Stimulated activated CD8-positive, alpha-beta memory T cell treated with anti-CD3 and anti-CD28 coated beads, Interleukin-7, amount 100 ng/mL, for 48 hours (primary cell): ENCODE measurements at places on chromosomes 4 and X.

GRCh38 chrX:110310896-110311295 lies 7.0 kb downstream of the AMMECR1 start:
- no peak for DNase-seq

DNA sequence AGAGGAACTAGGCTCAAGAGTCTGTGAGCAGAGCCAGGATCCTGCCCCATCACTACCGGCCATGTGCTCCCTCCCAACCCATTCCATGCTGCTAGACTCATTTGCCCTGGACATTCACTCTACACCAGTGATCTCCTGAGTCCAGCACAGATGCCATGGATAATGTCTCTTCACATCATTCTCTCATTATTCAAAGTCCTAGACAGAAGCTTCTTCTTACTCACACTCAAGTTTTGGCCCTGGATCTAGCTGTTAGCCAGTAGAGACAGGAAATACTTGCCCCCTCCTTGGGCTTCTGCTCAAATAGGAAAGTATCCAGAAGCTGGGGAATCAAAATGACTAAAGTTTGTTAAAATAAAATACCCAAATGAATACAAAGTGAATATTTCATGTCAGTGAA lies 266.8 kb upstream of the LDB2 start:
- no peak for DNase-seq

GRCh38 chr4:179671609-179672008 lies 2229.4 kb upstream of the AGA start:
- no peak for DNase-seq

GRCh38 chrX:37796805-37797204 lies 16.9 kb downstream of the CYBB start:
- DNase-seq: no peak

DNA sequence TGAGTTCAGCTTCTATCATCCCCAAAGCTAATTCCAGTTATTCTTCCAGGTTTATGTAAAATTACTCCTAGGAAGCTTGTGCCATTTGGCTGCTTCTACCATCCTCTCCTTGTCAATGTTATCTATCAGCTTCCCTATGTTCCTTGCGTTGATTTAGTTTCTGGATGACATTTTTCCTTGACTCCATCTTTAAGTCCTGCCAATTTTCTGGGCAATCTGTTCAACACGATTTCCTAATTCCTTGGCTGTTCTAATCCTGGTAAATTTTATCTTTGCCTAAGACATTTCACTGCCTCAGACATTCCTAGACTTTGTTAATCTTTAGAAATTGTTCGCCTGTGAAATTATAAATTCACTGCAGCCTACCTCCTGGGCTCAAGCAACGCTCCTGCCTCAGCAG lies 125.1 kb downstream of the PDS5A start:
- no peak for DNase-seq

DNA sequence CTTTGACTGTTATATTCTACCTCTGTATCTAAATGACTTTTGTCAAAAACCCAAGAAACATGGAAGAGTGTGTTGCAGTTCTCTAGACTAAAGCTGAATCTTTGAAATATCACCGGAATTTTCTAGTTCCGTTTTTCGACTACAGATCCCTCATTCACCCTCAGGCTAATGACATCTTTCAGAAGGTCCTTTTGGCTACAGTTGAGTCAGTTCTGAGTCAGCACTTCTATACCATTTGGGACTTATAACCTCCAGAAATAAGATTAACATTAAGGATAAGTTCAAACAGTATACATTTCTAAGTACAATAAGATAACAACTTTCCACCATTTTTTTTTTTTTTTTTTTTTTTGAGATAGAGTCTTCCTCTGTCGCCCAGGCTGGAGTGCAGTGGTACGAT lies 331.0 kb upstream of the CPXCR1 start:
- DNase-seq: no peak

- DNase-seq: no peak
Observed at GRCh38 chr4:28966982-28967381, 1753.2 kb upstream of the PCDH7 start.

DNA sequence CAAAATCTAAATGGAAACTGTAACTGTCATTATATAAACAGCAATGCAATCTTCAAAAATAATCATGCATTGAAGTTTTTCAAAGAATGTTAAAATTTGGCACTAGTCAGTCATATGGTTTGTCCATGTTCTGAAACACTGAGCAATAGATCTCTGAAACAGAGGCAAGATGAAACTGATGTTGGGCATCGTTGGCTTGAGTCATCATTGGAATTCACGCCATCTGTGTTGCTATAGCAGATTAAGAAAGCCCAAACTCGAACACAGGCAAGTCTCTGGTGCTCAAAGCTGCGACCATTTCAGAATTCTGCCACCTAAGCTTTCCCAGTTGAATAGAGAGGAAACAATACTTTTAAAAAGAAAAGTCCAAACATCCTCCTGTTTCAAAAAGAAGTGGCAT lies 114.1 kb upstream of the PPARGC1A start:
- no peak for DNase-seq

DNA sequence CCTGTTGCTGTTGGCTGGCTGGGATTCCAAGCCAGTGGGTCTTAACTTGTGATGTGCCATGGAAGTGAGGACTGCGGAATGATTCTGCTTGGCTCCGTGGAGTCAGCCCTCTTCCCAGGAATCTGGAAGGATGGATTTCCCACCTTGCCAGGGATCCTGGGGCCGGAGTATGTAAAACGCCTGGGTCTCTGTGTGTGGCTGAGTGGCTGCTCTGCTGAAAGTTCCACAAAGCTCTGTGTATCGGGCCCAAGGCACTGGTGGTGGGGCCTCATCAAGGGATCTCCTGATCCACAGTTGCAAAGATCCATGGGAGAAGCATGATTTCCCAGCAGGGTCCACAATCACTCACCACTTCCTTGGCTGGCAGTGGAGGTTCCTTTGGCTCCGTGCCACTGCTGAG lies 24.1 kb upstream of the TMEM271 start:
- no peak for DNase-seq

DNA sequence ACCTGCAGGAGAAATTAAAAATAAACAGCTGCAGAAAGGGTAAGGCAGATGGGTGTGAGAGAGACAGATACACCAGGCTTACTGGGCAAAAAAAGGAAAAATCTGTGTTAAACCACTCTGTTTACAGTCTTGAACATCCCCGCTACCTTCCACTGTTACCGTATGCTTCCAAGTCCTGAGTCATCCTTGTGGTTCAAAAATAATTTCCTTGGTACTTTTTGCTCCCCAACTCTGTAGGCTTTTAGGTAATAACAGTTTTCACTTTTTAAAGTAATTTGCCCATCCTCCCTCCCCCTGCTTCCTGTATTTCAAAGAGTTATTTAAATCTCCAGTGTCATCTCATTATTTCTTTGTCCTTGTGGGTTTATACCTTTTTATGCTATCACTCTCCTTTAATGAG lies 210.1 kb upstream of the FAT4 start:
- no peak for DNase-seq

GRCh38 chr4:3501126-3501824 lies 30.9 kb downstream of the LRPAP1 start:
- DNase-seq: no peak

DNA sequence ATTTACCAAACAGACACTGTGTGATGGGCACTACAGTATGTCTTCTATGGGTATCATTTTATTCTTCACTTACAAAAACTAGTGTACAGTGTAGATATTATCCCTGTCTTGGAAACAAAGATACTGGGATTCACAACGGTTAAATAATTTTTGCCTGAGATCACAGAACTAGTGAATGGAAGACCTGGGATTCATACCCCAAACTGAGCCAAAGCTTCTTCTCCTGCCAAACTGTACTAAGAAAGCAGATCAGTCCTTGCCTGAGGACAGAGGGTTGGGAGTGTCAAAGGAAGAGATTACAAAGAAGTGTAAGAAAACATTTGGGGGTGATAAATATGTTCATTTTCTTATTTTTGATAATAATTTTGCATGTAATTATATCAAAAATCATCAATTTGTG lies 43.1 kb downstream of the PPA2 start:
- no peak for DNase-seq

DNA sequence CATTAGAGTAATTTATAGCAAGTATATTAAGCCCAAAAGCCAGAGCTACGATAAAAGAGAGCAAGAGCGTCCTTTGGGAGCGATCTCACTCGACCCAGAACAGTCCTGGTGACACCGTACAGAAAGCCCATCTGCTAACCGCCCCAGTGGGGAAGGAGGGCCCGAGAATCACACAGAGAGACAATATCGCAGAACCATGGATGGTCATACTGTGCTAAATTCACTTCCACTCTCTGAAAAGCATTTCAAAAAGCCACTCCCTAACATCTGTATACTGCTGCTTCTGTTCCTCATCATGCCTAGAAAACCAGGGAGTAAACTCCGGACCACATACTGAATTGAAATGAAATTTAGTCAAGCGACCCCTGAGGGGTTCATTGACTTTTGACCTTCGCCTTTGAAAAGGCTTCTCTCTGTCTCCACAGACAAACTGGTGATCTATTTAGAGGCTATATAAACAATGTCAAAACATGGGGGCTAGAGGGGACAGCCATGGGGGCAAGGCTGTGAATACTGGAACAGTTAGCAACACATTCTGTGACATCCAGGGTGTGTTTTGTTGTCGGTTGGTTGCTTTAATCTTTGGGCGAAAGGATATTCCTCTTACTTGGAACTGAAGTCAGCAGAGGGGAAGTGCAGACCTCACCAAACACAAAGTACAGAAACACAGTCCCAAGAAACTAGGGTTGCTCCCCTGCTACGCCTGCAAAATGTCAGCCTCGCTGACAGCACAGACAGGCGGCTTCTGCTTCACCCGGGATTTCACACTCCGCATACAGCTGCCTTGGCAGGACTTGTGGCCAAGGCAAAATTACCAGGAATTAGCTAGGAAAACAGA lies 129.0 kb upstream of the RASGEF1B start:
- no peak for DNase-seq

DNA sequence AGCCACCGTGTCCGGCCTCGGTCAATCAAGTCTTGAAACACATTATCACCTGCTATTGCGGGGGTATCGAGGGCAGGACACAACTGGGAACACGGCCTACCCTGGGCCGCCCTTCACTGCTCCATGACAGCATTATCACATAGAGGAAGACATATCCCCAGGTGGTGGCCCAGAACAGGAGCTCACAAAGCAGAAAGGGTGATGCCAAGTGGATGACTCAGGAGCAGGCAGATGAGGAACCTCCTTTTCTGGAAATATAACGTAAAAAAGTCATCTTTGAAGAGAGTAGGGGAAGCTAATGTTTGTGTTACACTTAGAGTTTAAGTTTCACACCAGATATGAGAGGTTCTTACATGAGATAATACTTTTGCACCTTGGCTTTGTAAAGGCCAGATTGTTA lies 5.3 kb upstream of the SUPT20HL1 start:
- DNase-seq: no peak

DNA sequence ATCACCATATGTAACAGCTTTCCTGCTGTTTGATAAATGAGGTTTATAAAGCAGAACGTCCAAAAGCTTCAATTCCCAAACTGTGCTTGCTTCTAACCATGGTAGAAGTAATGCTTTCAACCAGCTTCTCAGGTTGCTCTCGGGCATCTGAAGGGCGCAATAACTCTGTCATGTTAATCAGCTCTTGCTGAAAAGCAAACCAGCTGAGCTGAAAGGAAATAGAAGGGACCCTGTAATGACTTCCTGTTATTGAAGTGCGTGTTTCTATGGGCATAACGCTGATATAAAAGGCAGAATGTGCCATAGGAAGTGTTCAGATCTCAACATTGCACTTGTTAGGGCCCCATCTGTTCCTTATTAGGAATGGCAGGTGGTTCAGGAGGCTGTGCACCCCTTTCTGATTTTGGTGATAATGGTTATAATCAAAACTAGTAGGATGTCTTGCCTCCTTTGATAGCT lies 21.2 kb downstream of the HERC3 start:
- no peak for DNase-seq
